ENCODE measurements at places on chromosomes 7 and 10. TPM values are rescaled to one million over a fixed set of nuclear protein-coding genes. Genes with fewer than 3 reads are reported as not detected.

Gene ASB10
- total RNA-seq: not detected

- no peak for DNase-seq
Observed at GRCh38 chr7:117248829-117249228, 74.0 kb downstream of the WNT2 start.

DNA sequence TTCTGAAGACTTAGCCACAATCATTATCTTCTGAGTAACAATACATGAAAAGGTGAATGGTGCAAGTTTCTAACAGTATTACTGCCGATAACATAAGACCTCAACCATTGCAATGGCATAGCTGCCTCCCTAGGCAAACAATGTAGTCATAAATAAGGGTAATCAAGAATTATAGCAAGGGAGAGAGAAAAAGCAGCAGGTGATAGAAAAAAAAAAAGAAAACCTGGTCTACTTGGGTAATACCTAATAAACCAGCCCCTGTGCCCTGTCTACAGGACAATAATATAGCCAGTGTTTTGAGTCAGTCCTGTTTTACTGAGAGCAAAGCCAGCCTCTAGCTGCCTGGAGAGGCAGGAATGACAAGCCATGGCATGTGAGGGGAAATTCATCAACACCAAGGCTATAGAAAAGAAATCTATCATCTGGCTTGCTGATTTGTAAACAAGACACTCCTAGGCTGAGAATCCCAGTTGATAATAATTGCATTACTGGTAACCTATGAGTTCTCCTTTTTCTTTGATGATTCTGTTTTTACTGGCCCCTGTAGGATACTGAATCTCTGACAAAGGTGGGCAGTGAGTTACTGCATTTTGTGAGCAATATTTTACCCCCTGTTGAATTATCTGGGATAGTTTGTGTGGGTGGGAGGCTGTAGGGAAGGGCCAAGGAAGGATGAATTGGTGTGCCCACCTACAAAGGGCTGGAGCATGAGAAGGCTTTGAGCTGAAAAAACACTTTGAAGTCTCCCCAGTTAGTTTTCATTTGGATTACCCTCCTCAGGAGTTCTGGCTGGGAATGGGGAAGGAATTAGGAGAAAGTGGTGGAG, 1.7 kb upstream of the WEE2 start:
- DNase-seq: no peak

- DNase-seq: no peak
Observed at GRCh38 chr7:17434191-17434590, 135.7 kb downstream of the AHR start.

All from T-helper 17 cell (primary cell).